SIG-M5 (cell line): ENCODE measurements at places on chromosomes 6 and 20.

DNA sequence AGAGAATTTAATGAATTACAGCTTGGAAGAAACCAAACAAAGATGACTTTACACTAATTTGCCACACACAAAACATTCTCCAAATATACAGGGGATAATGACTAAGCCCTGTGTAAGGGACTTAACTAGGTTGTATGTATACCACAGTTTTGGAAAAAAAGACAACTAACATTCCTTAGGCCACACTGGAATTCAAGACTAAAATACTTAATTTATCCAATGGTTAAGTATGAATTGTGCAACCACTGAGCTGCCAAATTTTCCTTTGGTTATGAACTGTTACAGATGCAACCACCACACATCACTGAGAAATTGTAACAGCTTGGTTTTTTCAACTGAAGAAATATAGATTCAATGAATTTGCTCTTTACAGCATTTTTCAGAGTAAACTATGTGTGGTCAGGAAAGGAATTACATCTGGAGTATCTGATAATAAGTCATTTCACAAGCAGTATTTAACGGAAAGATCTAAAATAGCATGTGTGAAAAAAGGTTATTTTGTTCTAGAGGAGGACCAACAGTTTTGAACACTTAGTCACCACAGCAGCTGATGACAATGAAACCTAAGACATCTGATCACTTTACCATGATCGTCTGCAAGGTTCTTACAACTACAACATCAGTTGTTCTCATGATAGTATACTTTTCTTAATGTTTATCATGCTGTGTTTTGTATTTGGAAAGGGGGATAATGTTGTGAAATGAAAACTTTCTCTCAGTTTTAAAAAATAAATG, 318.8 kb downstream of the BCKDHB start:
- no peak for DNase-seq

GRCh38 chr6:19538096-19538495, 299.1 kb upstream of the ID4 start:
- DNase-seq: no peak

DNA sequence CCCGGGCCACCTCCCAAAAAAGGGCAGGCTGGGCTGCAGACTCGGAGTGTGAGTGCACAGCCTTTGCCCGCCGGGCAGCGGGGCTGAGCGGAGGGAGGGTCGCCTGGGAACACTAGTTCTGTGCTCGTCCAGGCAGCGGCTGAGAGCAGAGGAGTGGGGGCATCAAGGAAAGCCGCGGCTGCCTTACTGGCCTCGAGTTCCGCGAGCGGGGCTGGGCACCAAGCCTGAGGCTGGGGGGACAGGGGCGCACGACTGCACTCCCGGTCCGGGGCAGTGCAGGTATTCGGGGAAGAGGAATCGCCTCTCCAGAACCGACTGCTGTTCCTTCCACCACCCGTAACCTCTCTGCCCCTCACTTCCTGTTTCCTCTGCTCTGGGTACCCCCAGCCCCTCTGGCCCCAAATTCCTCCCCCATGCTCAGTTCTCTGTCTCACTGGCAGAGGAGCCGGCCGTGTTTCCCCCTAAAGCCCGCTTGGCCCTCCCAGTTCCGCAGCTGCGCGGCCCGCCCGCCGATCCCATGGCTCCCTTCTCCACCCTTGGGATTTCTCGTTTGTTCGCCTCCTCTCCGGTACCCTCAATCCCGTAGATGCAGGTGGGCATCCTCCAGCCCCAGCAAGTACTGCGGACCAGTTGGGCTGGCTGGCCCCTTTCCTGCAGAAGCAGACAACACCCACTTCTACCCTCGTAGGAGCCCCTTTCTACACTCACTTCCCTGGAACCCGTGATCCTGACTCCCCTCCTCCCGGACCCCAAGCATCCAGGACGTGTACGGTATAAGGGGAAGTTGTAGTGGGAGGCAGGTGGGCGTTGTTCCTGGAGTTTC, 5.1 kb downstream of the RING1 start:
- DNase-seq: no peak

- no peak for DNase-seq
Observed at GRCh38 chr6:37125774-37126492, 44.0 kb upstream of the PIM1 start.

DNA sequence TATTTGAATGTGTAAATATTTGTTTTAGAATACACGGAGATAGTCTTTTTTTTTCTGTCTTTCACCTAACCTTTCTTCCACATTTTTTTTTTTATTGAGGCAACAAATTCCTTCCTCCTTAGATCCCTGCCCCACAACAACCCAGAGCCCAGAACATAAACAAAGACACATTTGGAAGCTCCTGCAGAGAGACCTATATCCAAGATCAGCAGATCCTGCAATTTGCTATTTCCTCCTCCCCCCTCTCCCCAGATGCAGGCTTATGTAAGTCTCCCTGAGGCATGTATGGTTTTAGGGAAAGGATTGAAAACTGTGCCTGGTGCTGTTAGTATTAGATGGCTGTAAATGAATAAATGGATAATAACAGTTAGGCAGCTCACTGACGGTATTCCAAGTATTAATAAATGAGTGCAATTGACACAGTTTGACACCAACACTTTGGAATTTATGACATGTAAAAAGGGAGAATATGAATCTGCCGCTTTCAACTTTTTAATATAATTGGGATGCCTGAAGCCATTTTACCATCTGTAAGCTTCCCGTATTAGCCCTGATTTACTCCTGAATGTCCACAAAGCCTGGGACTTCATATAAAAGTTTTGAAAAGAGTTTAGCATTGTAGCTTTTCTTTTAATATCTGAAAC, 608.3 kb upstream of the CITED2 start:
- DNase-seq: no peak

- DNase-seq: no peak
Observed at GRCh38 chr6:146904596-146904995, 299.6 kb upstream of the STXBP5 start.

DNA sequence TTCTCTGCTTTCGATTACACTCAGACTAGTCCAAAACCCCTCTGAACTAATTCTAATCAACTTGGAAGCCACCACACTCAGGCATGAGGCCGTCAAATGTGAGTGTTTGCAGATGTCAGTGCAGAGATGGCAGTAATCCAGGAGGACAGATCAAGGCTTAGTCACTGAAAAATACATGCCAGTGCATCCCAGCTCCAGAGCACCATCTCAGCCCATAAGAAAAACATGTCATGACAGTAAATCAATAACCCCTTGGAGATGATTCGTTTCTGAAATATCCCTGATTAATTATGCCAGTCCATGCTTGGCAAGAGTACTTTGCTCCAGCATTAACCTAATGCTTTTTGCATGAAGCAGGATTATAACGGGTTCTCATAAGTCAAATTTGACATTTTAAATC, 179.5 kb downstream of the ADAT2 start:
- no peak for DNase-seq

DNA sequence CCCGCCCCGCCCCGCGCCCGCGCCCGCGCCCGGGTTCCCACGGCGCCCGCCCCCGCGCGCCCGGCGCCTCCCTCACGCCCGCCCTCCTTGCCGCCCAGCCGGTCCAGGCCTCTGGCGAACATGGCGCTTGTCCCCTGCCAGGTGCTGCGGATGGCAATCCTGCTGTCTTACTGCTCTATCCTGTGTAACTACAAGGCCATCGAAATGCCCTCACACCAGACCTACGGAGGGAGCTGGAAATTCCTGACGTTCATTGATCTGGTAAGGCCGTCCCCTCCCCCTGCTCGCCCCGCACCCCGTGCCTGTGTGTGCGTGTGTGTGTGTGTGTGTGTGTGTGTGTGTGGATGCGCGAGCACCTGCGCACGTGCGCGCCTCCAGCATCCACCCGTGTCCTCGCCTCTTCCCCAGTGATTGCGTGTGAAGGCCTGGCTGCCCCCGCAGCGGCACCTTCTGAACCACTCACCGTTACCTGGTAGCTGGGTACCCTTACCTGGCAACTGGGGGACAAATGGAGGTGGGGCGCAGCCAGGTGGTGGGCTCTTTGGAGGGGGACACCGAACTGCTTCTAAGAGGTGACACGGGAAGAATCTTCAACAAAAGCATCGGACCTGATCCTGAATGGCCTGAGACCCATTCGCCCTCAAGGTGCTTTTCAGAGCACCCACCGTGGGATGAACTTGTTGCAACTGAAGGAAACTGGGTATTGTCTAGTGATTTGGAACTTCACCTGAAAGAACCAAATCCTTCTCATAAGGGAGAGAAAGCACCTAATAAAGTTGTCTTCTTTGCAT, at the start of gene AIG1:
Gene AIG1 (plus strand): TSS at position 84 of the 791 bp plus-strand sequence. CDS start 37 bp downstream, at position 121.
- no peak for DNase-seq

DNA sequence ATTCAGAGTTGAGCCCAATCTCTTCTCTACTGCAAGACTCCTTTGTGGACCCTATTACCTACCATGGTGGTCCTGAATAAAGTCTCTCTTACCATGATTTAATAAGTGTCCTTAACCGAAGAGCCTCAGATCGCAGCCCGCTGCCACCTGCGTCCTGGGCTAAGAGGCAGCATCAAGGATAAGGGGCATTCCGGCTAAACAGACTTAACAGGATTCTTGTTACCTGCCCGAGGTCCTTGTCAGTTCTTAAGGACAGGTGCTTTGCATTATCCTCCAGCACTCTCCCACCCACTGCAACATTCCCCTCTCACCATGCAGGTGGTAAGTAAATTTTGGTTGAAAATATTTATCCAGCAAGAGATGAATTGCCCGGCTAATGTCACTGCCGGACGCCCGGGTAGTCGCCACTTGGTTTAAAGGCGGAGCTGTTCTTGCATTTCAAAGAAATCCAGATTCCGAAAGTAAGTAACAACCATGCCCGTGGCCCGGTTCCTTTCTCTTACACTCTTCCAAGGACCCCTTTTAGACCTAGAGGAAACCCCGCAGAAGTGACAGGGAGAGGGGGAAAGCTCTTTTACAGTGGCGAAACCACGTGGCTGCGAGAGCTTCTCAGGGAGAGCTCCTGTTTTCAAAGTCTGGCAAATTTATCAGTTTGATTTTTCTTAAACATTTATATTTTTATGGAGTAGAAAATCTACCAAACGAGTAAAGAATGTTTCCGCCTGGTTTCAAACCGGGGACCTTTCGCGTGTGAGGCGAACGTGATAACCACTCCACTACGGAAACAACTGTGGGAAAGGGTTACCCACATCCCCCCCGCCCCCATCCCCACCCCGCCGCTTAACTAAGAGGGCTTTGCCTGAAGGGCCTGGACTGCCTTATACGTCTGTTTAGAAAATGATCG, 41.9 kb upstream of the PRSS16 start:
- no peak for DNase-seq

GRCh38 chr20:42852691-42853090, 337.0 kb downstream of the PTPRT start:
- DNase-seq: no peak

GRCh38 chr6:165806126-165806810, 143.2 kb upstream of the PDE10A start:
- DNase-seq: no peak

- DNase-seq: no peak
Observed at GRCh38 chr6:105835373-105835772, 250.8 kb upstream of the PRDM1 start.

GRCh38 chr6:46777476-46778346, 15.5 kb upstream of the MEP1A start:
- no peak for DNase-seq

DNA sequence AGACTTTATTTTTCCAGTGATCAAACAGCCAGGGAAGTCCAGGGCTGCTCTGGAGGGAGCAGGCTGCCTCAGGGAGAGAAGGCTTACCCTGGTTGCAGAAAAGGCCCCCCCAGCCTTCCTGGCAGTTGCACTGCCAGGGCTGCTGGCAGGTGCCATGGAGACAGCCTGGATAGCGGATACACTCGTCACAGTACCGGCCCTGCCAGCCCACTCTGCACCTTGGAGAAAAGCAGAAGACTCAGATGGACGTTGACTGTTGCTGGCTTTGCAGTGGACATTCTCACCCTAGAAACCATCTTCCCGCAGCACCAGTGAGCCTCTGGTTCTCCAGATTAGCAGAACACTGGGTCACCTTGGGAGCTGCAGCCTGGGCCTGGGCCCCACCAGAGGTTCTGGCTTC, 5.4 kb downstream of the DLL1 start:
- no peak for DNase-seq

GRCh38 chr20:33914919-33915318, 78.8 kb upstream of the RALY start:
- no peak for DNase-seq

DNA sequence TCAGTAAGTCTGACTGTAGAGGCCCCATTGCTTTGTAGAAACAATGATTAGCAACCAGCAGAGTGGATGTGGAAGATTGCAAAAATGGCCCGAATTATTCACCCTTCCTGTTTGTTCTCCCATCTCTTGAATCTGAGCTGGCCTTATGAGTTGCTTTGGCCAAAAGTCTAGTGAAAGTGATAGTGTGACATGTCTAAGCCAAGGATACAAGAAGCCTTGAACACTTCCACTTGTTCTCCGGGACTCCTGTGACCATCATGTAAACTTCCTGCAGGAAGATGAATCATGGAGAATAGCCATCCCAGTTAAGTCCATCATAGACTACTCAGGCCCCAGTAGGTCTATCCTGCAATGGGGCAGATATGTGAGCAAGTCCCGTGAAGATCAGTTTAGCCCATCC, 252.0 kb upstream of the JAG1 start:
- DNase-seq: no peak

GRCh38 chr6:103798166-103798565, 1061.6 kb downstream of the HACE1 start:
- DNase-seq: no peak

- no peak for DNase-seq
Observed at GRCh38 chr20:47862574-47863240, 77.4 kb upstream of the SULF2 start.

DNA sequence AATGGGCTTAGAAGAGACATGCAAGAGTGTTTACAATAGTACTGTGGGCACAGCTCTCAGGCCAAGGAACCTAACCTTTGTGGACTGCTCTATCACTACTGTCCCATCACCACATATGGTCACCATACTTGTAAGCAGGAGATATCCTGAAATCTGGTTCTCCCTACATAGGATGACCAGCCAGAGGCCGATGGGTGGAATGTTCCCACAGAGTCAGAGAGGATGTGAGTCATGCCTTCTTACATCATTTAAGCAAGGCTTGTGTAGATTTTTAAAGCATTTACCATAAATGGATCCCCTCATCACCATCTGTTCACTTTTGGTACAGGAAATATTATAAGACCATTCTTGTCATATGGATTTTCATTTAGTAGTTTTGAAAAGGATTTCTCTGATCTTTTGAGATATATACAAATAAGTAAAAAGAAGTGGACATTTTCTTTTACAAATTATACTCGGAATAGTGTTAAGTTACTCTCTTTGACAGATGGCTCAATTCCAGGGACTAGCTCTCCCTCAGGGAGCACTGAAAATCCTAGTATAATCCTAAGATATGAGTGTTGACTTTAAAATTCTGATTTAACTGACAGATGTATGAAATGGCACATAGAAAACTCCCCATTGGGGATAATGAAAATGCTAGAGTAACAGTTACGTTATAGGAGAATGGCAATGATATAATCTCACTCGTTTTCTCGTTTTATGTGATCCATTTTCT, 6.6 kb downstream of the HTR1B start:
- no peak for DNase-seq

GRCh38 chr6:38720295-38720694, 5.2 kb downstream of the DNAH8 start:
- no peak for DNase-seq

DNA sequence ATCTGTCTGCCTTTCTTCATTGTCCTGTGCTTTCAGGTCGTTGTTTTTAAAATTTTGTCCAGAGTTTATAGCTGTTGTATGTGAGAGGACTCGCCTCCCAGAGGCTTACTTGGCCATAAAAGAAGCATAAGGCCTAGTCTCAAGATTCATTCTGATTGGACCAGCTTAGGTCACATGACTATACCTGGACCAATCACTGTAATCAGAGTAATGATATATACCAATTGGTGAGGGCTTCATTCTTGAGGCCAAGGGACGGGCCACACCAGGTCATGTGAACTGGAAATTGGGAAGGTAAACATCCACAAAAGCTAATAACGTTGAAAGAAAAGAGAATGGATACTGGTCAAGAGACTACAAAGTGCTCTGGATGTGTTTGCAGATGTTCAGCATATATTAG, 141.4 kb upstream of the SULF2 start:
- no peak for DNase-seq
